Ascending aorta (tissue), 2 donors: ENCODE measurements at places on chromosomes 11 and 22. TPM values are rescaled to one million over a fixed set of nuclear protein-coding genes. Genes with fewer than 3 reads are reported as not detected.

- no peaks in the 10 kb centered on the region for H3K36me3 ChIP-seq
- no peak overlapping the region for H3K27ac ChIP-seq
- no peaks in the 10 kb centered on the region for H3K27me3 ChIP-seq
- no peak overlapping the region for H3K4me3 ChIP-seq
- no peak for DNase-seq
- H3K4me1 ChIP-seq, result no peaks in the 10 kb centered on the region
Observed at GRCh38 chr22:32817137-32817730, 15.7 kb downstream of the TIMP3 start.

DNA sequence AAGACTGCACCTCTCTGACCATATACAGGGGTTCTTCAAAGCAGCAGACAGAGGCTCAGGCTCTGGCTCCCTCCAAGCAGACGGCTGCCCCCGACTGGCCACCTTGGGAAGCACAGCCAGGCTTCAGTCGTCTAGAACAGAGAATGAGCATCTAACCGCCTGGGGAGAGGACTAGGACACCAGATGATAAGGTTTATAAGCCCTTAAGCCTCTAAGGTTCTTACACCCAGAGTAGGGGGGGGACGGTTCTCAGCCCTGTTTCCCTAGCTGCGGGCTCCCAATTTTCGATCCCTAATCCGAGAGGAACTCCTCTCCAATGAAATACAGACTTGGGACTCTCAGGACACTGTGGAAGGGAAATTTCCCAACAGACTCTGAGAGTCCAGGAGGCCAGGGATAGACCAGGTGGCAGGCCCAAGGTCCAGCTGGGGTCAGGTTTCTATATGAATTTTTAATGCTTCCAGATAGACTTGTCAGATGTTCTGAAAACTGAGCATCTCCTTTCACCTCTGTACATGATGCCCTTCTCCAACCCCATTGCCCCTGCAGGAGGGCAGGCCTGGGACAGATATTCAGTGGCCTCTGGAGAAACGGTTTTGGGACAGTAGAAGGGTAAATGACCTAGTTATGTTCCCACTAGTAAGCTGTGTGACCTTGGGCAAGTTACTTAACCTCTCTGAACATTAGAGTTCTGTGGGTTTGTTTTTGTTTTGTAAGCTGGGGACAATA lies 20.2 kb downstream of the RTN4RL2 start:
- H3K27me3 ChIP-seq, result peaks cover 6% of the 10 kb centered on the region
- peaks cover 4% of the 10 kb centered on the region for H3K4me1 ChIP-seq
- no peak overlapping the region for H3K27ac ChIP-seq
- DNase-seq, result no peak
- peaks cover 14% of the 10 kb centered on the region for H3K36me3 ChIP-seq

GRCh38 chr11:34262531-34263081 lies 95.2 kb downstream of the ABTB2 start:
- H3K27me3 ChIP-seq, result no peaks in the 10 kb centered on the region

DNA sequence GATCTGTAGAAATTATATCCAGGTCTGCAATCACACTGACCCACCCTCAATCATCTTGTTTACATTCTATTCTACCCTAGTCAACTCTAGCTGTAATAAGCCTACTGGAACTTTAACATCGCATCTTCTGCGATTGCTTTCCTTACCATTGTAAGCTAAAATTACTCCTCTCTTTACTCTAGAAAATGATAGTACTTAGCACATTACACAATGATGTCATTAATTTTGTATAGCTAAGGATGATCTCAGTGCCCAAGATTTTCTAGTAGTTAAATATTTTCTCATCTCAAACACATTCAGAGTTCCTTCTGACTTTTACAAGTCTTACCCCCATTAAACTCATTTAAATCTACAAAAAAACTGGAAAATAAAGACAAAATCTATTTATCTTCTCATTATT lies 39.6 kb upstream of the CTSC start:
- DNase-seq, result no peak
- no peak overlapping the region for H3K27ac ChIP-seq
- H3K36me3 ChIP-seq, result no peaks in the 10 kb centered on the region
- H3K27me3 ChIP-seq, result no peaks in the 10 kb centered on the region
- no peaks in the 10 kb centered on the region for H3K4me1 ChIP-seq

- H3K27me3 ChIP-seq, result no peaks in the 10 kb centered on the region
- no peak overlapping the region for H3K27ac ChIP-seq
- peak; percentile 25 for DNase-seq
Observed at GRCh38 chr11:46239801-46240061, 37.7 kb upstream of the CREB3L1 start.

GRCh38 chr11:117412653-117413275 lies 85.1 kb downstream of the CEP164 start:
- DNase-seq, result no peak
- H3K4me1 ChIP-seq, result no peaks in the 10 kb centered on the region
- no peak overlapping the region for H3K4me3 ChIP-seq
- H3K27ac ChIP-seq, result no peak overlapping the region
- peaks cover 23% of the 10 kb centered on the region for H3K36me3 ChIP-seq

DNA sequence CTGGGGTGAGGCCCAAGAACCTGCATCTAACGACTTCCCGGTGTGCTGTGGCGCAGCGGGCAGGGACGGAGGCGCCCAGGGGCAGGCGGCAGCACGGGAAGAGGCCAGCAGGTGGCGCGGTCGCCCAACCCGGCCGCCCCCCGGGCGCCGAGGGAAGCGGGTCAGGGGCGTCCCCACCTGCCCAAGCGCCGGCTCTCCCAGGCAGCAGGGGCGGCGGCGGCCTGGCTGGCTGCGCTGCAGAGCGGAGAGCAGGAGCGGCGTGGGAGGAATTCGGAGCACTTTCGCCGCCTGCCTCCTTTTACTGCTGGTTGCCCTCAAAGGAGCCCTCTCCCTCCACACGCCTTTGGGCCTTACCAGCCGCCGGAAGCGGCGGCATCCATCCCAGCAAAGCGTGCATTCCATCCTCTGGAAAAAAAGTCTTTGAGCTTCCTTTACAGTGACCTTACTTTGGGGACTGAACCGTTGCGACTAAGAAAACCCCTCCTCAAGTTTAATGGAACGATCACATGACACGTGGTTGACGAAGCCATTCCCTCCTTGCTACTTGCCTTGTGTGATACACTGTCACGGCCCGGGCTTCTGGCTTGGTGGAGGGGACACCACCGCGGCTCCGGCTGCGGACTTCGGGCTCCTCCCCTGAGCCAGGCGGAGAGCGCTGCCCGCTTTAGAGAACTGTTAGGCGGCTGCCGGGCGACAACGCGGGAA lies 106.8 kb upstream of the CLMP start:
- H3K36me3 ChIP-seq, result no peaks in the 10 kb centered on the region
- peaks cover 5% of the 10 kb centered on the region for H3K4me1 ChIP-seq
- no peaks in the 10 kb centered on the region for H3K27me3 ChIP-seq

DNA sequence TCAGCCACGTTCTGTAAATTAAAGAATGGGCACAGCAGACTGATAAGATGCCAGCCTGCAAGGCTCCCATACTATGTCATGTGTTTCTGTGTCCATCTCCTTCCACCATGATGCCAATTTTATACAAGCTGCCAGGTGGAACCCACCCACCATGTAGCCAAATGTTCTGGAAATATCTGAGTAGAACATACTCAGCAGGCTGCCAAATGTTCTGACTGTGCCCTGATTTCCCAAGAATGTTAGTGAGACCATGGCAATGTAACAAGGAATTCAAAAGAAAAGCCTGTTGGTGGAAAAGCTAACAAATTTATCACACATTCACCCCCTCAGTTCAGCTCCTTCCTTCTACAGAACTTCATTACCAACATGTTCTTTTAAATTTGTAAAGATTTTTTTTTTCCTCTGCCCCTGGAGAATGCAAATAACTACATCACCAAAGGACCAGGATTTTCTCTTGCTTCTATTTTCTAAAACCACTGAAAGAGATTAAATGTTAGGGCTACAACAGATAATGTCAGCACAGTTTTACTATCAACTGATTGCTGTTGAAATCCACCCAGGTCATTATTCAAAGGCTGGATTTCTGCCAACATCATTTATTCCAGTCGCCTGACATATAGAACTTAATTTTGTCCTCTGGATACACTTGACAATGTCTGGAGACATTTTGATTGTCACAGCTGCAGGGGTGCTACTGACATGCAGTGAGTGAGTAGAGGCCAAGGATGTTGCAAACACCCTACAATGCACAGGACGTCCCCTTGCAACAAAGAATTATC lies 3.1 kb downstream of the DMC1 start:
- peaks cover 35% of the 10 kb centered on the region for H3K4me1 ChIP-seq
- H3K36me3 ChIP-seq, result no peaks in the 10 kb centered on the region
- no peak for DNase-seq

- no peaks in the 10 kb centered on the region for H3K4me1 ChIP-seq
- H3K36me3 ChIP-seq, result no peaks in the 10 kb centered on the region
- no peak for DNase-seq
- no peaks in the 10 kb centered on the region for H3K27me3 ChIP-seq
- H3K4me3 ChIP-seq, result no peak overlapping the region
Observed at GRCh38 chr11:20566591-20567434, 32.6 kb upstream of the SLC6A5 start.

- peaks cover 5% of the 10 kb centered on the region for H3K36me3 ChIP-seq
- no peak for DNase-seq
- peaks cover 4% of the 10 kb centered on the region for H3K4me1 ChIP-seq
- H3K4me3 ChIP-seq, result no peak overlapping the region
- no peaks in the 10 kb centered on the region for H3K27me3 ChIP-seq
Observed at GRCh38 chr22:31742115-31742514, 7.8 kb downstream of the PRR14L start.

DNA sequence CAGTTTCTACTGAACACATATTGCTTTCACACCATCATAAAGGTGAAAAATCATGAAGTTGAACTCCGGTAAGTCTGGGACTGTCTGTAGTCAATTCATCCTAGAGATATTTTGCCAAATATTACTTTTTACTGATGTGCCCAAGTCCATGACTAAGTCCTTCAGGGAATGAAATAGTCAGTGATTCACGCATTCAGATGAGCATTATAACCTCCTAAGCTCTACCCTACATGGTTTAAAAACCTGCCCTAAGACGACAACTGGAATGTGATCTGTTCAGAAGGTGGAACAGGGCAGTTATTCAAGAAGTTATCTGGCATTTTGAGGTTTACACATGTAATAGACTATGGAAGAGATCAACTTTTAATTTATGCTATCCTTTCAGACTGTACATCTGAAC lies 125.6 kb downstream of the TRPC6 start:
- no peak for DNase-seq
- no peaks in the 10 kb centered on the region for H3K27me3 ChIP-seq
- H3K4me1 ChIP-seq, result no peaks in the 10 kb centered on the region
- no peak overlapping the region for H3K27ac ChIP-seq

DNA sequence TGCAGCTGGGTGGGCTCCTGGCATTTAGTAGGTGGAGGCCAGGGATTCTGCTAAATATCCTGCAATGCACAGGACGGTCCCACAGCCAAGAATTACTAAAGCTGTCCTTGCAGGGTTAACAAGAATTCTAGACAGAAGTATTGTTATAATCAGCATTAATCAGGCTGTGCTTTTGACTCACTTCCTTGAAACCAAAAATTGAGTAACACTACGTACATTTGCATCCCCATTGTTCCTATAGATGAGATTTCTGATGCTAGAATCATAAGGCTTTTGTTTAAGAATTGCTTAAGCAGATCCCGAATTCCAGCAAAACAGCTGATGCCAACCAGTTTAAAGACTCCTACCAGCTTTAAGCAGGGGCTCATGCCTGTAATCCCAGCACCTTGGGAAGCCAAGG lies 11.4 kb downstream of the SLC6A5 start:
- H3K4me1 ChIP-seq, result no peaks in the 10 kb centered on the region
- no peaks in the 10 kb centered on the region for H3K36me3 ChIP-seq
- H3K27me3 ChIP-seq, result no peaks in the 10 kb centered on the region

- no peaks in the 10 kb centered on the region for H3K36me3 ChIP-seq
- no peak overlapping the region for H3K4me3 ChIP-seq
- H3K4me1 ChIP-seq, result peaks cover 3% of the 10 kb centered on the region
- no peaks in the 10 kb centered on the region for H3K27me3 ChIP-seq
- DNase-seq, result no peak
- no peak overlapping the region for H3K27ac ChIP-seq
Observed at GRCh38 chr22:28927630-28928029, 44.3 kb downstream of the ZNRF3 start.

DNA sequence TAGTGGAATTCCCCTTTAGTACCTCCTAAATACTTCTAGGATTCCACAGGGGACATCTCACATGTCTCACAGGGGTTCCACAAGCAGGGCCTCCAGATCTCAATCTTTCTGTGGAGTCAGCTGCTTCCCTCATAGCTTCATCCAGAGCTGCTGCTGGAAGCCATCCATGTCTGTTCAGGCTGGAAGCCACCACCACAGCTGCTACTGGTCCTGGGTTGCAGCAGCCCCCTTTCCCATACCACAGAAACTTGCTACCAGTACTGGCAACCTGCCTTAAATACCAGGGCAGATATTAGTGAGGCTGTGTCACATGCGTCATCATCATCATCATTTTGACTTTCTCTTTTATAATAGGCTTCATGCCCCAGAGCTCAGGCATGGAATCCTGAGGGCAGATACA lies 242.7 kb upstream of the NCAM1 start:
- no peaks in the 10 kb centered on the region for H3K4me1 ChIP-seq
- H3K27ac ChIP-seq, result no peak overlapping the region
- no peak for DNase-seq
- H3K36me3 ChIP-seq, result no peaks in the 10 kb centered on the region
- no peak overlapping the region for H3K4me3 ChIP-seq
- H3K27me3 ChIP-seq, result no peaks in the 10 kb centered on the region

- H3K4me1 ChIP-seq, result no peaks in the 10 kb centered on the region
- no peak for DNase-seq
- no peak overlapping the region for H3K4me3 ChIP-seq
- H3K36me3 ChIP-seq, result no peaks in the 10 kb centered on the region
- no peaks in the 10 kb centered on the region for H3K27me3 ChIP-seq
Observed at GRCh38 chr11:76292583-76293188, 86.4 kb upstream of the WNT11 start.

DNA sequence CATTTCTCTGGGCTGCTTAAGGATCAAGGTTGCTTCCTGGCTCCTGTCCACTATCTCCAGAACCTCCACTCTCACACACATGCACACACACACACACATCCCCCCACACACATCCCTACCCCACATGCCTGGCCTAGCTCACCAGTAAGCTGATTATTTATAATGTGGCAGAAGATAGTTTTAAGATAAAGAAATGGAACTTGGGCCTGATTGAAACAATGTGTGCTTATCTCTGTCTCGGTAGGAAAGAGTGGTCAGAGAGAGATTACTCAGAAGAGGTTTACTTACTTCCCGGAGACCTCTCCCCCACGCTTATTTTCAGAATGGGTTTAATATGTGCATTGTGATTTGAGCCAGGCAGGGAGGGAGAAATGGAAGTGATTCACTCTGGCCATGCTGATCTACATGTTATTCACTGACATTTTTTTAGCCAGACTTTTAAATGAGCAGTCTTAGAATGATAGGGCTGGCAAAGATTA lies 422.4 kb downstream of the TENM4 start:
- H3K27ac ChIP-seq, result no peak overlapping the region
- H3K36me3 ChIP-seq, result no peaks in the 10 kb centered on the region
- no peaks in the 10 kb centered on the region for H3K4me1 ChIP-seq
- H3K27me3 ChIP-seq, result no peaks in the 10 kb centered on the region

DNA sequence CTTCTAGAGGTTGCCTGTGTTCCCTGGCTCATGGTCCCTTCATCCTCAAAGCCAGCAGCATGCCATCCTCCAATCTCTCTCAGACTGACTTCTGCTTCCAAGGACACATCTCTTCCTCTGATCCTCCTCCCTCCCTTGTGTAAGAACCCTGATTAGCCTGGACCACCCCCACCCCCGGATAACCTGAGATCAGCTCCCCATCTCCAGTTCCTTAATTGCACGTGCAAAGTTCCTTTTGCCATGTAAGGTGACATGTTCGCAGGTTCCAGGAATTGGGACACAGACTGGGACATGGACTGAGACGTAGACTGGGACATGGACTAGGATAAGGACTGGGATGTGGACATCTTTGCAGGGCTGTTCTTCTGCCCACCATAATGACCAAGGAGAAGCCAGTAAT lies 925.3 kb downstream of the TBC1D22A start:
- H3K27ac ChIP-seq, result no peak overlapping the region
- no peaks in the 10 kb centered on the region for H3K27me3 ChIP-seq
- H3K36me3 ChIP-seq, result no peaks in the 10 kb centered on the region

The E2F8 gene
- total RNA-seq, result 0.96 TPM

The AMPD3 gene
- 2.3 TPM for total RNA-seq

The ENTHD1 gene
- 0.21 TPM for total RNA-seq

The HIC2 gene
- 8.2 TPM for total RNA-seq
